NCI-H2029 treated with DMSO at 0.1 percent for 48 hours (cell line): ENCODE measurements at places on chromosomes 6 and 20.

GRCh38 chr20:61940976-61941720 lies 124.5 kb downstream of the TAF4 start:
- DNase-seq = no peak

GRCh38 chr6:7129784-7130569 lies 22.2 kb downstream of the RREB1 start:
- peak; percentile 76 for DNase-seq

GRCh38 chr6:155075930-155076695 lies 81.0 kb downstream of the TIAM2 start:
- no peak for DNase-seq

- DNase-seq = no peak
These were observed 553.1 kb upstream of the MAN1A1 start for GRCh38 chr6:119902681-119903080.

DNA sequence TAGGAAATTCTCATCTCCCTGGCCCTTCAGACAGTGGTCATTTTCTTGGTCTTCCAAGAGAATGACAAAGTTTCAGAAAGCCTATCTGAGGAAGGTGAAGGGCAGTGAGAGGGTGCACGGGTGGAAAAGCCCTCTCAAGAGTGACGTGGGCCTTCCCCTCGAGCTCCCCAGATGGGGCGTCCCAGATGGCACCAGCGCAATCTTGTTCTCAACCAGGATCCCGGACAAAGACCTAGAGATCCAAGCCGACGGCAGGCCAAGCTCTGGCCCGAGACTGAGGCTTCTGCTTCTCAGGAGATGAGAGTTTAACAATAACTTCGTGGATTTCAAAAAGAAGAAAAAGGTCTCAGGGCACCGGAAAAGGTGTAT lies 797 bp upstream of the ZNF133 start:
- no peak for DNase-seq

- no peak for DNase-seq
These were observed 41.5 kb downstream of the PLCB4 start for GRCh38 chr20:9110365-9110764.

GRCh38 chr6:85323435-85324040 lies 126.3 kb upstream of the NT5E start:
- DNase-seq = peak; percentile 74

- no peak for DNase-seq
These were observed 626.1 kb upstream of the ID4 start for GRCh38 chr6:19210849-19211590.

DNA sequence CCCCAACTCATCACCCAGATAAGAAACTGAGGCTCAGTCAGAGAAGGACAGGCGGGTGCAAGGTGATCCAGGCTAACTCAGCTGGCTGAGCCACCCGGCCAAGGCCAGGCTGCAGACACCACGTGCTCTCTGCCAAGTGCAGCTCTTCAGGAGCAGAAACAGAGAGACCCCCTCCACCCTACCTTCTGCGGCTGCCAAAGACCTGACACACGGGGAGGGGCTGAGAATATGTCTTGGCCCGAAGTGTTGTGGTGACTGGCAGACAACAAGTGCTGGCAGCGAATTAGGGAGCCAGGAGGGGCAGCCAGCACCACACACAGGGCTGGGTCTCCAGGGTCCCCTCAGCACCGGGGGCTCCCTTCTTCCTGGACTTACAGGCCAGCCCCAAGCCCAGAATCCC lies 22.5 kb downstream of the PREX1 start:
- DNase-seq = no peak

GRCh38 chr20:52305858-52306257 lies 114.3 kb upstream of the ZFP64 start:
- no peak for DNase-seq

DNA sequence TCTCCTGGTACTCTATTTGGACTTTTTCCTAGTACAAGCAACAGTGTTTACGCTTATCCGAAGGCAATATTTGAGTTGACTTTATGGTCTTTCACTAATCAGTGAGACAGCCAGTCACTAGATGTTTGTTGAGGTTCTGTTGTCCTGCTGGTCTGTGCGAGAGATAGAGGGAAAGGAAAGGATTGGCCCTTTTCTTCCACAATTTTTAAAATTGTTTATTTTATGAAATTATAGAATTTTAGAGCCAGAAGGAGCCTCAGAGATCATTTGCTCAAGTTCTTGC lies 44.4 kb downstream of the MAP3K4 start:
- DNase-seq = no peak
